ENCODE measurements at places on chromosomes 16 and 17.

DNA sequence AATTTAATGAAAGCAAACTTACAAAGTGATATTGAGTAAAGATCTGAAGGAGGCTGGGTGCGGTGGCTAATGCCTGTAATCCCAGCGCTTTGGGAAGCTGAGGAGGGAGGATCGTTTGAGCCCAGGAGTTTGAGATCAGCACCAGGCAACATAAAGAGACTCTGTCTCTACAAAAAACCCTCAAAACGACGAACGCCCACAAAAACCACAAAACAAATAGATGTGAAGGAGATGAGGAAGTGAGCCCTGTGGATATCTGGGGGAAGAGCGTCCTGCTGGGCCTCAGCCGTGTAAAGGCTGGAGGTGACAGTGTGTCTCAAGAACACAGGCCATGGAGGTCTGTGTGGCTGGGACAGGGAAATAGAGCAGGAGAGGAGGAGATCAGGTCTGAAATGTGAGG, 68.8 kb downstream of the ITFG1 start:
- DNase-seq: no peak

GRCh38 chr17:21276264-21276588, 8.3 kb upstream of the MAP2K3 start:
- no peak for DNase-seq

DNA sequence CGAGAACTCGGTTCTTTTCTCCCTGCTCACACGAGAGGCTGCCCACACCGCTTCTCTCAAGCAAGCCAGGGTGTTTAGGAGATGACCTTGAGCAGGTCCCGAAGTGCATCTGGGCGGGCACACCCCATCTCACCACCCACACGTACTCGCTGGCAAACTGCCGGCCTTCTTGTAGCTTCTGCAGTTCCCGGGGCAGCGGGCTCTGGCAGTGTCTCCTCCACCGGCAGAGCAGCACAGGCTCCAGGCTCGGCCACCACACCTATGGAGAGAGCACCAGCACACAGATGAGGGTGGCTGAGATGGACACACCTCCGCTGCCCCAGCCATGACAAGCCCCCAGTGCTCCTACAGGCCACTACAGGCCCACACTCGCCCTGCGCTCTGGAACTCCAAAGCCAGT, 23.5 kb downstream of the ZNF276 start:
- DNase-seq: no peak

DNA sequence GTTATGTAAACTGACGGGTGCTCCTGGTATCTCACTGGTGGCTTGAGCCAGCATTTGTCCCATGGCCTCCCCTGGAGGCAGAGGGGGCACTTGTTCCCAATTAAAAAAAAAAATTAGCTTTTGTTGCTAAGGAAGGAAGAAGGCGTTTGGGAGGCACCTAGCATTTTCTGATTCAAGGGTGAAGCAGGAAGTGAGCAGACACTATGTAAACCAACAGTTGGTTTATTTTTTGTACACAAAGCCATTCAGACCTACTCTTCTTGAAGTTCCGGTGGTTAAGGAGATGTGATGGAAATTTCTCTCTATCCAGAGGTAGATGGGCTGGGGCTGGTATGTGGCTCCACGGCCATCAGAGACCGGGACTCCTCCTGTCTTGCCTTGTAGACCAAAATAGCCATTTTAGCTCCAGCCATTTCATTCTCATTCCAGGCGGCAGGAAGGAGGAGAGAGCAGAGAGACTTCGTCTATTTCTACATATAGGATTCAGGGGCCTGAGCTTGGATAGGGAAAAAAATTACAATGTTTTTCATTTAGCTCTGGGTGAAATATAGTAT, 103.0 kb downstream of the SNX29 start:
- DNase-seq: no peak

DNA sequence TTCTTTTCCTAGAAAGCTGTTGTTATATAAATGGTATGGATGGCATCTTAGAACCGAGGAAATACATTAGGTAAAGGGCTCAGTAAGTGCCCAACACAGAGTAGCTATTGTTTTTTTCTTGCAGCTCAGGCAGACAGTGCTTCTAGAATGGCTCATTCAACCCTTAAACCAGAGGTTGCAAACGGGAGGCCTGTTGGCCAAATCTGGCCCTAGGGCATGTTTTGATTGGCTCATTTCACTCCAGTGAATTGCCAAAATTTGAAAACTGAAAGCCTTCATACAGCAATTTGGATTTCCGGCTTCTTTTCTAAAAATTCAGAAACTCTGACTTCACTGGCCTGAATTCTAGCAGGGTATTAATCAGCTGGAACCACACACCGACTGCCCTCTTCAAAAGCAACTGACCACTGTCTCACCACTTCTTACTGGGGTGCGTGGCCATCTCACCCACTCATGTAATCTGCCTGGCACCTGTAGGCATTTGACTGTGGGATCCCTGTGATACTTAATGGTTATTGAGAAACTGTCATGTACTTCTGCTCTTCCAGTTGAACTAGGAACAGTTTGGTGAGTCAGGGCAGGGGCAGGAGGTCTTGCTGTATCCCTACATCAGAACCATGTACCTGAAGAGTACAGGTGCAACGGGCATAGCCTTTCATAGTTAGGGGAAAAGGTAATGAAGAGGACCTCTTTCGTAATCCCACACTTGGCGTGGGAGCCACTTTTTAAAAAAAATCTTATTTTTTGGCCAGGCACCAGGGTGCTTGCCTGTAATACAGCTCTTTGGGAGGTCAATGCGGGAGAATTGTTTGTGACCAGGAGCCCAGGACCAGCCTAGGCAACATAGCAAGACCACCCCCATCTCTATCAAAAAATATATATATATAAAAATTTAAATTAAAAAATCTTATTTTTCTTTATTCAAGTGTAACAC, 53.6 kb upstream of the SCNN1B start:
- peak; percentile 33 for DNase-seq

DNA sequence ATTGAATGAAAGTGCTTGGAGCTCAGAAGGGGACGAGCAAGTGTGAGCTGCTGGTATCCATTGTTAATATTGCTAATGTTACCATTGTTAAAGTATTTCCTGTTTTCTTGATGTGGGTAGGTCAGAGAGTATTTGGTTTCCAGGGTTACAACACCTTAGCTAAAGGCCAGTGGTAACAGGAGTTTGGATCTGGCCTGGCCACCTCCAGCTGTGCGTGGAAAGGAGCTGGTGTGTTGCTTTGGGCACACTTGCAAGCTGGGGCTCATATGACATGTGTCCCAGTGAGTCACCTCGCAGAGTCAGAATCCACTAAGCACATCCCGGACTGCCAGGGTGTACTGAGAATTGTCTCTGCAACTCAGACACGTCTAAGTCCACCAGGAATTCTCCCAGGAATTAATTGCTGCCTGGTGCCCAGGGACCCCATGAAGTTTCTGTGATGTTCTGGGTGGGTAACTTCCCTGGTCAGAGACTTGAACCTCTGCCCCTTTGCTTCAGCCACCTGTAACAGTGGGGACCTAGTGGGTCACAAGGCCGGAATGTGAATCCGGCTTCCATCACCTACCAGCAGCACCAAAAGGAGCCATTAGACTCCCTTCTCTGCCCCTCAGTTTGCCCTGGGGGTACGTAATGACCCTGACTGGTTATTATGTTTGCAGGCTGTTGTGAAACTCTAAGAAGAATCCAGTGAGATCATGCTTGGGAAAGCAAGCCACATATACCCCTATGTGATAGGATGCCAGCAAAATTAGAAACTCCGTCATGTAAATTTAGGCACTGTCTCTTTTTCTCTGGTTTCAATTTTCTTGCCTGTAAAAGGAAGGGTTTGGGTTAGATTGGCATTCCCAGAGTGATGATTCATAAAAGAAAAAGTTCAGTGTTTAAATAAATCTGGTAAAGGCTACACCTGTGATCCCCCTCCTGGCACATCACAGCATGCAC, 12.8 kb downstream of the SLC6A2 start:
- no peak for DNase-seq

DNA sequence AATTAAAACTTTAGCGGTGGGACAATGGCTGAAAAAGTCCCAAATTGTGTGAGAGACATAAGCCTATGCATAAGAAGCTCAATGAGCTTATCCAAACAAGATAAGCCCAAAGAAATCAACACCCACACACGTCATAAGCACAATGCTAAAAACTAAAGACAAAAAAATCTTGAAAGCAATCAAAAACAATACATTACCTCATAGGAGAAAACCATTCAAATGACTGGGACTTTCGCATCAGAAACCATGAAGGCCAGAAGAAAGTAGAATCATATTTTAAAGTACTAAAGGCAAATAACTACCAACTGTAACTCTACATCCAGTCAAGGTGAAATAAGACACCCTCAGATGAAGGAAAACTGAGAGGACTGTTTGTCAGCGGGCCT, 50.2 kb downstream of the ZCCHC14 start:
- DNase-seq: no peak

DNA sequence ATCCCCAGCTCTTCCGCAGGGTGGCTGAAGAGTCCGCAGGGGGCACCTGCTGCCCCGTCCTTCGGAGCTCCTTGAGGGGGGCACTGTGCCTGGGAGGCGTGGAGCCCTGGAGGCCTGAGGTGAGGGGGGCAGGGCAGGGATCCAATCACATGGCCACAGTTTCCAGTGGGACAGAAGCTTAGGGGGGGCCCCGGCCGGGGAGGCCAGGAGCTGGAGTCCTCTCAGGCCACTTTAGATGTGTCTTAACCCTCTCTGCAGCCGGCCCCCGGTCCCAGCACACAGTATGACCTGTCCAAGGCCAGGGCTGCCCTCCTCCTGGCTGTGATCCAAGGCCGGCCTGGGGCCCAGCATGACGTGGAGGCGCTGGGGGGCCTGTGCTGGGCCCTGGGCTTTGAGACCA, 10.8 kb downstream of the ZNF213 start:
- DNase-seq: no peak

GRCh38 chr17:19613979-19614378, 34.6 kb upstream of the ALDH3A2 start:
- no peak for DNase-seq

All from femur (tissue), 1 donor.